ENCODE measurements at places on chromosomes 2 and 18.

- DNase-seq: no peak
These were observed 54.8 kb upstream of the CCDC68 start for GRCh38 chr18:55014095-55014494.

GRCh38 chr2:111702119-111702803 is 181.7 kb downstream of the ANAPC1 start:
- DNase-seq: no peak

- no peak for DNase-seq
These were observed 74.6 kb downstream of the TTC27 start for GRCh38 chr2:32702303-32703064.

GRCh38 chr18:27964811-27965210 is 212.1 kb downstream of the CDH2 start:
- DNase-seq: no peak

- no peak for DNase-seq
These were observed 37.8 kb downstream of the SRSF7 start for GRCh38 chr2:38713338-38713737.

GRCh38 chr2:121627525-121628050 is 21.7 kb downstream of the CLASP1 start:
- no peak for DNase-seq

DNA sequence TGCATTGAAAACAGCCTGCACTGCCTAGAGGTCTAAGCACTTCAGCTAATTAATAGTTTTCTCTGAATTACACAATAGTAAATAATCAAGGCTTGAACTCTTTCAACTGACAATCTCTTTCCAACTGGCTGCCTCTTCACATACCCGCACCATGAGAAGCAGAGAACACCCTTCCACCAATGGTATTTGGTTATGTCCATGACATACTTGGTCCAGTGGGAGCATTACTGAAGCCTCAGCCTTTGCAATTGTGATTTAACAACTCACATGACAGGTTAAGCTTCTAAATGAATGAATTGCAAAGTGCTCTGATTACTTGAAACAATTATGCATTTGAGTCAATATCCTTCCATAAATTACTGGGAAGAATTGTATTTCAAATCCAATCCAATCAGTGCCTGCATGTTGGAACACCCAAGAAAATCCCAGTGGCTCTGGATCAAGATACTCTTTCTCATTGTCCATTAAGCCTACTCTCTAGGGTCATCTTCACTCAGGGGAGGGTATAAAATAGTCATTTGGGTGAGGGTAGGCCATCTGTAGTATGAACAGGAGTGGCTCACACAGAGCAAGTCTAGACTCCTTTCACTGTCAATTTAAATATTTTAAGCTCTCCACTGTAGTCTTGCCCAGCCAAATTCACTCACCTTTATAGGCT is 101.1 kb downstream of the HS1BP3 start:
- no peak for DNase-seq

GRCh38 chr2:200373973-200374416 is 67.5 kb downstream of the SPATS2L start:
- DNase-seq: no peak

DNA sequence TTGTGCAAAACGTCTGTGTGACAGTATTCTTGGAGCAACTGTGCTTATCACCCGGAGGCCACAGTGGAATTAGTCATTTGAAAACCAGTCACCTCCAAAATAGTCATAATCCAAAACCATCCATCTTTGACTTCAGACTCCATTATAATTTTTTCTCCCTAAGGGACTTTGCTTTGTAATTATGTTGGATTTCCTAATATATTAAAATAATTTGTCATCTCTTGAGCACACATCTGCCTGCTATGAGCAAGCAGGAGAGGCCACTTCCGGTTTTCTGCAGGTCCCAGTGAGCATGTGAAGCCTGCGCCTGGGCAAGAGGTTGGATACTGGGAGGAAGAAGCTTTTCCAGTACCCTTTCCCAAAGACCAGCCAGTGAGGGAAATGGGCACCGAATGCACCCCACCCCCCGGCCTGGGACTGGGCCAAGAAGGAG is 57.7 kb downstream of the ODC1 start:
- no peak for DNase-seq

- no peak for DNase-seq
These were observed 55.5 kb upstream of the SLC8A1 start for GRCh38 chr2:40507432-40507831.

DNA sequence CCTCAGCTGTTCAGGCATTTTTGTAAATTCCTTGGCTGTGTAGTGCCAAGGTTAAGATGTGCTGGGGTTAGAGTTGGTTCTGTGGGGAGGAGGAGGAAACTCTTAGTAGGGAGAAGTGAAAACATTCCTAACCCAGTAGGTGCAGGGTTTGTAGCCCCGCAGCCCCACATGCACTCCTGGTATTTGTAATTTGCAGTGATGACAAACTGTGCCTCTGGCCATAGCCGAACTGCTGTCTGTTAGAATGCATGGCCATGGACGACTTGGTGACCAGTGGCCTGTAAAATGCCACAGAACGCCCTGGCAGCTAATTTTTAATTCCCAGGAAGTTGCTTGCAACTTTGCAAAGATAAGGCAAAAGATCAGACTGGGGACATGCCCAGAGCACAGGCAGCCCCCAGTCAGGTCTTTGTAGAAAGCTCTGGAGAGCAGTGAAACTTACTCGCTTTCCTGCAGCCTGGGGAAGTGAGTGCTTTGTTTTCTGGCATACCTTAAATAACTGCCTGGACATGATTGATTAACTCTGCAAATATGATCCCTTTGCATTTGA is 38.4 kb downstream of the LYPD6B start:
- DNase-seq: no peak
